IMR-90 (cell line): ENCODE measurements at places on chromosomes 16 and 17. TPM values are rescaled to one million over a fixed set of nuclear protein-coding genes. Genes with fewer than 3 reads are reported as not detected.

The SMURF2 gene
- 736 and 774 TPM in 2 replicates for total RNA-seq

The NPIPB13 gene
- total RNA-seq = 0.28 and 0.54 TPM in 2 replicates

The IST1 gene
- 175 and 186 TPM in 2 replicates for total RNA-seq

DNA sequence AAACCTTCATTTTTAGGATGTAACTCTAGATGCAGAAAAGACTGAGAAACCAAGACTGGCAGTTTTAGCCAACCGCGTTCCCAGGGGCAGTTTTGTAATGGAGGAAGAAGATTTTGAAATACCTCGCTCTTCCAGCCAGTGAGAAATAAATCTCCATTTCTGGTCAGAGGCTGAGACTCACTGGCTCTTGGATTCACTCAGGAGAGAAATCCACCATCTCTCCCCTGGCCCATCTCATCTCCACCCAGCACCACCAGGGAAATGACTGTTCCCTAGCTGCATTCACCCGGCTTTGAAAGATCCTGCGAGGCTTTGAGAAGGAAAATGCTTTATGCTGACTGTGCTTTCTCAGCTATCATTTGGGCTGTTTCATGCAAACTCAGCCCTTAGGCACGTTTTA lies 185.2 kb downstream of the SOX9 start:
- DNase-seq = no peak

DNA sequence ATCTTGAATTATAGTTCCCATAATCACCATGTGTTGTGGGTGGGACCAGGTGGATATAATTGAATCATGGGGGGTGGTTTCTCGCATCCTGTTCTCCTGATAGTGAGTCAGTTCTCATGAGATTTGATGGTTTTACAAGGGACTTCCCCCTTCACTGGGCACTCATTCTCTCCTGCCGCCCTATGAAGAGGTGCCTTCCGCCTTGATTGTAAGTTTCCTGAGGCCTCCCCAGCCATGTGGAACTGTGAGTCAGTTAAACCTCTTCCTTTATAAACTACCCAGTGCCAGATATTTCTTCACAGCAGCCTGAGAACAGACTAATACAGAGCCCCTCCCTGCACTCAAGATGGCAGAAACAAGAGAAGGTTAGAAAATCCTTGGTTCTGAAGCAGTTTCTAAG lies 26.4 kb downstream of the LDAF1 start:
- no peak for DNase-seq

GRCh38 chr16:62648256-62648655 lies 612.0 kb upstream of the CDH8 start:
- DNase-seq = no peak

DNA sequence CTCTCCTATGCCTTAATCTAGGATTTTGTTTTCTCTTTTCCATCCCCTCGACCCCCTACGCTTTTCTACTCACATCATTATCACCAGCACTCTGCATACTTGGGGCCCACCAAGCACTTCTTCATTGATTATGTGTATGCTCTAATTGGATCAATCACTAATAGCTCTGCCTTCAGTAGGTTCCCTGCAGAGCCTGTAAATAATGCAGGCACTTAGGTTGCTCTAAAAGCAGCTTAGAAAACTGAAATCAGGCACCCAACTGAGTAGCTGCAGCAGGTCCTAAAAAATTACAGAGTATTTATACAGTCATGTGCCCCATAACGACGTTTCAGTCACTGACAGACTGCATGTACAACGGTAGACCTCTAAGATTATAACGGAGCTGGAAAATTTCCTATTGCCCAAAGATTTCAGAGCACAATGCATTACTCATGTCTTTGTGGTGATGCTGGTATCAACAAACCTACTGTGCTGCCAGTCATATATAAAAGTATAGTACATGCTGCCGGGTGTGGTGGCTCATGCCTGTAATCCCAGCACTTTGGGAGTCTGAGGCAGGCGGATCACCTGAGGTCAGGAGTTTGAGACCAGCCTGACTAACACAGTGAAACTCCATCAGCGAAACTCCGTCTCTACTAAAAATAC lies 280.4 kb downstream of the HS3ST3B1 start:
- no peak for DNase-seq
